ENCODE measurements at places on chromosomes 11 and 22.

- DNase-seq, result no peak
Measured at GRCh38 chr22:42811459-42811858, 45.6 kb downstream of the ARFGAP3 start.

DNA sequence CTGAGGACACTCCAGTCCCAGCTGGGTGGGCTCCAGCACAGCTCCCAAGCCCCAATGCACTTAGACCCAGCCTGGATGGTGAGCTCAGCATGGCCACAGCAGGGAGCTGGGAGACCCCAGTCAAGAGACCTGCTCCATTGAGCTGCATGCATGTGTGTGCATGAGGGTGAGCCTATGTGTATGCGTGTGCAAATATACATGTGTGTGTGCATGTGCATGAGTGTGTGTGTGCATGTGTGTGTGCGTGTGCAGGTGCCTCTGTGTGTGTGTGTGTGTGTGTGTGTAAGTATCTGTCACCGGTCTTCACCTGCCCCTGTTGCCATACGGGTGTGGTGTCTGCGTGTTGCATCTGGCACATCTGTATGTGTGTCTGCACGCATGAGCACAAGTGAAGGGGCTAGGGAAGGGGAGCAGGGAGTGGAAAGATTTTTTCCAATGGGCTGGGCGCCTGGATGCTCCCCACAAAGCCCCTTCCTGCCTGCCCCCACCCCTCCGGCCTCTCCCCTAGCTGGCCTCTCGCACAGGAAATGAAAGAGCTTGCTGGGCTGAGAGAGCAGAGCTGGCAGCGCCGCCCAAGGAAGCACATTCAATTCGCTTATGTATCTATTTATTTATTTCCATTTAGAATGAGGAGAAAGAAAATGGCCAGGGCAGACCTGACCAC lies 4.1 kb downstream of the TSPAN32 start:
- DNase-seq, result no peak

DNA sequence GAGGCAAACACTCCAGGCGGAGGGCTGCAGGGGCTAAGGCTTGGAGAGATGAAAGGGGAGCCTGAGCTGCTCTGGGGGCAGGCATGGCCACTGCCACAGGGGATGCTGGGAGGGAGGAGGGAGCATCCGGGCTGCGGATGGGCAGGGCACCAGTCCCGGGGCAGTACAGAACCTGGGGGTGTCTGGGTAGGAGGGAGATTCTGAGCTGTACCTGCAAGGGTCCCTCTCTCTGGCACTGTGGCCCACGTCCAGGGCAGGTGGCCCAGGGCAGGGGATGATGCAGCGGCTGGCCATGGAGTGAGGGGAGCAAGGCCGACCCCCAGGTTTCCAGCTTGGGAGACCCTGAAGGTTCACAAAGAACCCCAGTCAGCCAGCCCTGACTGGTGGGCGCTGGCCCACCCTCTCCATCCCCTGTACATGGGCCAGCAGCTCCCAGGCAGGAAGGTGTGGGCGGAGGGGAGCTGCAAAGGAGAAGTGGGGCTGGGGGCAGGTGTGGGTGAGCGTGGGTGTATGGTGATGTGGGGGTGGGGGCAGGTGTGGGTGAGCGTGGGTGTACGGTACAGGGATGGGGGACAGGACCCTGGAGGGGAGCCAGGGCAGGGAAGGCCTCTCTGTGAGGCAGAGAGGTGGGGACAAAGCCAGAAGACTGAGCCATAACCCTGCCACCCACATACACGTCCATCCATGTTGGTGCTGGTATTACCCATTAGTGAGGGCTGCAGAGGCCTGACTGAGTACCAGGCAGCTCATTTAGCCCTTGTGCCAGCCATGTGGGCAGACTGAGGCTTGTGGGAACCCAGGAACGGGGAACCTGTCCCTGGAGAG lies 2.2 kb upstream of the TNFRSF13C start:
- DNase-seq, result no peak

- DNase-seq, result no peak
Measured at GRCh38 chr11:22674470-22675439, 8.3 kb downstream of the GAS2 start.

DNA sequence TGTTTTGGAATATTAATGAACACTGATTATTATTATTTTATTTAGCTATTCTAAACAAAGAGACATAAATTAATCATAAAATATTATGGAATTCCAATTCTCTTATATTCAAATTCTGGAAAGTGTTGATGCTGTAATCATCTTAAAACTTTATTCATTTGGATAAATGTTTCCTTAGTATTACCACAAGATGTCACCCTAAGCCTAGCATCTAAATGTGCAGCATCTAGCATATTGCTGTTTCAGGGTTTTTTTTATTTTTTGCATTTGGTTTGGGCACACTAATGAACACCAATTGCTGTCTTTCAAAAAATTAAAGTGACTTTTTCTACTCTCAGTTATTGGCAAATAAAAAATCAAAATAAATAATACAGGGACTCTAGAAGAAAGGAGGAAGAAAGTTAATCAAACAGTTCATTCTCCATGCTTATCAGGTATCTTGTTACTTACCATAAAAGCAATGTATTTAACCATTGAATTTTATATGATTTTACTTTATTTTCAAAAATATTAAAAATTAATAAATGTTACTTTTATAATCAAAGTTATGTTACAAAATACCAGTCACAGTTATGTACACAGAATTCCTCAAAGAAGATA lies 31.8 kb downstream of the DLG2 start:
- DNase-seq, result peak; percentile 54

GRCh38 chr11:122259195-122259821 lies 143.3 kb upstream of the BLID start:
- no peak for DNase-seq

- no peak for DNase-seq
Measured at GRCh38 chr11:110243791-110244190, 52.6 kb downstream of the RDX start.
